ENCODE measurements at places on chromosomes 3 and 15. TPM values are rescaled to one million over a fixed set of nuclear protein-coding genes. Genes with fewer than 3 reads are reported as not detected.

Gene IGF2BP2
- 3.5 TPM for total RNA-seq

Gene RASGRP1
- total RNA-seq = 154 TPM

DNA sequence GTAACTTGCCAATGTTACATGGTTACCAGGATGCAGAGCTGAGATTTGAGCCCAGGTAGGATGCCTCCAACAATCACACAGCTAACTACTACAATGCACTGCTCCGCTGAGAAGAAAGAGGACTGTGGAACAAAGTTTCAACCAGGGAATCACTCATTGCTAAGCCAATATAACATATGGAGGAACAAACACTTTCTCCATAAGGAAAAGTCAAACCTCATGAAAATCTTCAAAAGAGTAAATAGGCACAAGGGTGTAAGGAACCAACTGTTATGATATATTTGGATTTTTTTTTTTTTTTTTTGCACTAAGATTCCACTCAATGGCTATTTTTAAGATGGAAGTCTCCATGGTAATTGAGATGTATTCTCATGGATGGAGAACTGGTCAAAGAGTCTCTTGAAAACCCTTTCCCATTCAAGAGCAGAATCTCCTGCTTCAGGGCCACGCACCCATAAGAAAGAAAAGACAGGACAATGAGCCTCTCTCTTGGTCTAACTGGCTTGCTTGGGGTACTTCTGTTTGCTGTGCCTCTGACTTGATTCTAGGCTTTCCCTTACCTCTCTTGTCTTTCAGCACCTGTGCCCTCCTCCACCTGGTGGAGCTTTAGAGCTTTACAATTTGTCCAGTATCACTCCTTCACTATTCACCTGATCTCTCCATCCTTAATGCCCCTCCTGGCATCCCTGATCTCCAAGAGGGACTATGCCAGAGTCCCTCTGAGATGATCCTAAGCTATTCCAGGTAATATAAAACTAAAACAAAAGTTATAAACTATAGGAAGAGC is 252.8 kb downstream of the NTRK3 start:
- no peaks in the 10 kb centered on the region for H3K27me3 ChIP-seq
- no peak overlapping the region for H3K4me3 ChIP-seq
- DNase-seq = no peak
- no peak overlapping the region for H3K27ac ChIP-seq
- H3K4me1 ChIP-seq = no peaks in the 10 kb centered on the region

- no peak for DNase-seq
- no peaks in the 10 kb centered on the region for H3K36me3 ChIP-seq
- H3K4me3 ChIP-seq = peak overlapping the region; percentile 38
- peaks cover 44% of the 10 kb centered on the region for H3K4me1 ChIP-seq
- no peaks in the 10 kb centered on the region for H3K27me3 ChIP-seq
Observed at GRCh38 chr3:194489736-194490612, 3.2 kb upstream of the ATP13A3 start.

DNA sequence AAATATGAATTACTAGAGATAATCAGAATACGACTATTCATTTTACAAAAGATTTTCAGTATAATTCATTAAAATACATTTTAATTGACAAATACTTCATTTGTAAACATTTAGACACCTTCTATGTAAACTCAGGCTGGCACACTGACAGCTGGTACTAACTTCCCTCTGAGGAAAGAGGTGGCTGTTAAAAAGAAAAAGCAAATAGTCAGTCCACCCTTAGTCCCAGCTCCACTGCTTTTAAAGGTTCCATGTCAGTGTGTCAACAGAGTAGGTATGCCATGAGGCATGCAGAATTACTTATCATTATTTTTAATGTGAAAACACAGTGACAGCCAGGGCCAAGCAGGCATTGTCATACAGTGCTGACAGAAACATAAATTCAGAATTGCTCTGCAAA is 16.1 kb downstream of the TM6SF1 start:
- no peaks in the 10 kb centered on the region for H3K4me1 ChIP-seq
- H3K4me3 ChIP-seq = no peak overlapping the region
- DNase-seq = no peak
- no peaks in the 10 kb centered on the region for H3K27me3 ChIP-seq
- no peak overlapping the region for H3K27ac ChIP-seq
- H3K36me3 ChIP-seq = peaks cover 14% of the 10 kb centered on the region
